Stimulated activated CD8-positive, alpha-beta memory T cell treated with anti-CD3 and anti-CD28 coated beads, Interleukin-15, amount 100 ng/mL, for 1 hour (primary cell): ENCODE measurements at places on chromosomes 16 and 17.

GRCh38 chr16:101586-101985 is 23.6 kb downstream of the MPG start:
- no peak for DNase-seq

DNA sequence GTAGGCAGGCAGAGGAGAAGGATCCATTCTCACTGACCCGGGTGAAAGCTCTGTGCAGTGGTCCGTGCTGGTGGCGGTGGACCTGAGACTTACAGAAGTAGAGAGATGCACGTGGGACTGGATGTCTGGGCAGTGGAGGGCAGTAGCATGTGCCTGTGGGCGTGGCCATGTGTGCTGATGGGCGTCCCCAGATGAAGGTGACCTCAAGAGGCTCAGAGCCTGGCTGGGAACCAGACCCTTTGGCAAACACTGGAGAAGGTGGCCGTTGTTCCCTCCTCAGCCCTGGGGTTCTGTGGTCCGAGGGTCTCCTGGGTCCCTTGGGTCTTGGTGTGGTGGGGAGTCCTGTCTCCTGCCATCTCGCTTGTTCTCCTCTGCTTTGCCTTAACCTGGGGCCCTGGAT is 15.6 kb downstream of the WSCD1 start:
- DNase-seq: no peak

DNA sequence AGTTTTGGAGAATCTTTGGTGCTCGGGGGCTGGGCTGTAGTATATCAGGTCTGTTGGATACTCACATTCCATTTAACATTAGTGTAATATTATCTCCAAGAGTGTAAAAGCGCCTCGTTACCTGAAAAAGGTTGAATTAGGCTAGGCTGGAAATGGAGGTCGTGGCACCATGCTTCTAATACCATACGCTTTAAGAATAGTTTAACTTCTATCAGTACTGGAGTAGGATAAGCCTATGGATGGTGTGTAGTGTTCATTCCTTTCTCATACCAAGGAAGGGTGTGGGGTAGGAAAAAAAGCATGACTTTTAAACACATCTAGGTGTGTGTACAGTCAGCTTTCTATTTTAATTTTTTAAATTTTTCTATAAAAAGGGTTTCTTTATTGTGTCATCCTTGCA is 2.0 kb downstream of the SRCAP start:
- no peak for DNase-seq

GRCh38 chr17:41452281-41452680 is 11.5 kb upstream of the KRT38 start:
- DNase-seq: no peak

DNA sequence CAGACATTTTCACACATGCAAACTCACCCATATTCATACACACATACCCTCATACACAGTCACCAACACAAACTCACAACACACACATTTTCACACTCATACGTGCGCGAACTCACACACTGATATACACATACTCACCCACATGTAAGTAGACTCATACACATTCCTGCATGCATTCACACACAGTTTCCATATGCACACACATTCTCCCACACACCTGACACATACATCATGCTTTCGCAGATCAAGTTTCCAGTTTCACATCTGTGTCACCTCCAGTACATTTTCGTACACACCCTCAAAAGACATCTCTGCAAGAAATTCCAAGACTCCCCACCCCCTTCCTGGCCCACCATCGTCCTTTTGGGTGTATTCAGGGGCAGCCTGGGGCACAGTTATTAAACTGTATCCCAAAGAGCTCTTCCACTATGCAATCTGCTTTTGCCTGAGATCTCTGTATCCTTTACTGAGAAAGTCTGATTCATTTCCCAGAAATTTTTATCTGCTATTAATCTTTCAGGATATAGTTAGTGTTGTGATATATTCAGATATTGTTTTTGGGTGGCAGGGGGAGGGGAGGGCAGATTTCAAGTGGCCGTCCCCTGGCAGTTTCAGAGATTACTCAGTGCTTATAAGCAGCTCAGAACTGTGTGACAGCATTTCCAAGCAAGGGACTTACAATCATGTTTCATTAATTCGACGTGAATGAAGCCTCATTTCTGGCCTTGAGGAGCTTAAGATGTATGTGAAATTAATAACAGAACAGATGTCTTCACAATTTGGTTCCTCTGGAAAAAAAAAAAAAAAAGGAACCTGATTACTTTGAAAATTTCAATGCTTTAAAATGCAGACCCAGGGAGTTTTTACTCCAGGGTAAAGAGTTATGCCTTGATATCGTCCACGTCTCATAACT is 35.3 kb upstream of the MMP2 start:
- DNase-seq: no peak

DNA sequence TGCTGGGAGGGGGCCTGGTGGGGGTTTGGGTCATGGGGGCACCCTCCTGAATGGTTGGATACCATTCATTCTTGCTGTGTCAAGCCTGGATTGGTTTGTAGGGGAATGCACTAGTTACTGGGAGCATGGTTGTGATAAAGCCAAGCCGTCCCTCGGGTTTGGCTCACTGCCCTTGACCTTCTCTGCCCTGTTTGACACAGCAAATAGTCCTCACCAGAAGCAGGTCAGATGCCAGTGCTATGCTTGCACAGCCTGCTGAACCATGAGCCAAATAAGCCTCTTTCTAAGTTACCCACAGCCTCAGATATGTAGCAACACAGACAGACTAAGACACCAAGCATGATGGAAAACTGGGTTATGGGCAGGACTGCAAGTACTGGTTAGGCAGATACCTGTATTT is 14.6 kb downstream of the ZNF778 start:
- DNase-seq: no peak

- DNase-seq: no peak
Measured at GRCh38 chr17:2081564-2081963, 26.7 kb downstream of the HIC1 start.
